ENCODE measurements at places on chromosomes 4 and X.

- DNase-seq: no peak
Observed at GRCh38 chr4:153471698-153472093, 5.5 kb downstream of the TMEM131L start.

DNA sequence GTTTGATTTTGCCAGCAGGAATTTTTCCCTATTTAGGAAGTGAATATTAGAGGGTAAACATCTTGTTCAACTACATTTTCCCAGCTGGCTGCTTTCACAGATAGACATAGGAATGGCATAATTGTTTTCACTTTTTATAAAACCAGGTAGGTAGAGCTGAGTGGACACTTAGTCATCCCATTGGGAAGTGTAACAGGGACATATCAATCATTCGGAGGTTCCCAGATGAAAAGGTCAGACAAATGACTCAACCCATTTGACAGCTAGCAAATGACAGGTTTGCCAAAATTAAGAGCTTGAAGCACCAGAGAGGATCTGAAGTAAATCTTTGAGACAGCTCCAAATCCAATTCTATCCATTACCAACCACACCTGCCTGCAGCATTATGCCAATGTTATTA lies 205.3 kb downstream of the SLC39A8 start:
- no peak for DNase-seq

GRCh38 chr4:8376361-8377102 lies 64.0 kb downstream of the ACOX3 start:
- DNase-seq: no peak

DNA sequence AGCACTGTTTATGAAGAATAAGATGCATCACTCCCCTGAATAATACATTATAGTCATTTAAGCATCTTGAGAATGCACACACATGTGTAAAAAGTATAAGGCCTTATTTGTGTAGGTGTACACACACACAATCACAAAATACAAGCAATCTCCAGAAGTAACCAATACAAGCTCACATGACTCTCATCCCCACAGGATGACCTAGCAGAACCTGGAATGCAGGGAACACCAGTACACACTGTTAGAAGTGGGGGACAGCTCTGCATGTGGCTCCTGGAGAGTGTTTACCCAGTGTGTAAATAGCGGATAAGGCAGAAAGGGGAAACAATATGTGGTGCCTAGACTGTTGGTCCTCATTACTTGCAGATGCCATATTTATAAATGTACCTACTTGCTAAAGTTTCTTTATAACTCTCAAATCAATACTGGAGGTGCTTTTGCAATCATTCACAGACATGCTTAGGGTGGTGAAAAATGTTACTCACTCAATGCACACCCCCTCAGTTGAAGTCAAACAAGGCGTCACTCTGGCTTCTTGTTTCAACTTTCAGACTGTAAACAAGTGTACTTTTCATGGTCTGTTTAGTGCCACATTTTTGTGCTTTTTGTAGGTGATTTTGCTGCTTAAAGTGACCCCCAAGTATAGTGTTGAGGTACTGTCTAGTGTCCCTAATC lies 73.1 kb downstream of the MAGEB17 start:
- no peak for DNase-seq

- DNase-seq: no peak
Observed at GRCh38 chr4:44002368-44002767, 446.2 kb downstream of the KCTD8 start.

GRCh38 chr4:6696611-6697010 lies 2.9 kb downstream of the S100P start:
- DNase-seq: no peak

- no peak for DNase-seq
Observed at GRCh38 chr4:121951521-121952110, at the start of gene TRPC3. TRPC3 (minus strand) TSS chr4:121952060; CDS start chr4:121951680, 380 bp downstream.

- DNase-seq: no peak
Observed at GRCh38 chr4:111433441-111433840, 711.8 kb upstream of the FAM241A start.

- DNase-seq: no peak
Observed at GRCh38 chr4:125727931-125728330, 413.2 kb downstream of the FAT4 start.

- no peak for DNase-seq
Observed at GRCh38 chr4:19659101-19659500, 592.6 kb upstream of the SLIT2 start.

- no peak for DNase-seq
Observed at GRCh38 chrX:150352581-150352980, 10.5 kb upstream of the MAMLD1 start.

GRCh38 chrX:45502396-45502795 lies 301.7 kb upstream of the DIPK2B start:
- no peak for DNase-seq

DNA sequence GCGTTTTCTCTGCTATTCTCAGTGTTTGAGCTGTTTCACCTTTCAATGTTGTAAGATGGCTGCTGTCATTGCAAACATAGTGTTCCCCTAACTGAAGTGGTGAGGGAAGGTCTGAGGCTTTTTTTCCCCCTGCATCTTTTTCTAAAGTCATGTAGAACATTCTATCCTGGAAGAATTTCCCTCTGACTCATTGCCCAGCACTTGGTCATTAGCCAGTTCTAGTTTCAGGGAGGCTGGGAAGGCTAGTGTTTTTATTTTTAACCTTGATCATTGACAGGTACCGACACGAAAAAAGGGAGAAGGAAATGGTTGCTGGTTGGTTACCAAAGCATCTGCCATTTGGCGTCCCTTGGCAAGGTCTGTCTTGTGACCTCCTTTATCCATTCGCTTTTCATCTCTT lies 6.6 kb downstream of the LANCL3 start:
- DNase-seq: no peak

- DNase-seq: no peak
Observed at GRCh38 chr4:87849612-87850011, 16.8 kb downstream of the MEPE start.

DNA sequence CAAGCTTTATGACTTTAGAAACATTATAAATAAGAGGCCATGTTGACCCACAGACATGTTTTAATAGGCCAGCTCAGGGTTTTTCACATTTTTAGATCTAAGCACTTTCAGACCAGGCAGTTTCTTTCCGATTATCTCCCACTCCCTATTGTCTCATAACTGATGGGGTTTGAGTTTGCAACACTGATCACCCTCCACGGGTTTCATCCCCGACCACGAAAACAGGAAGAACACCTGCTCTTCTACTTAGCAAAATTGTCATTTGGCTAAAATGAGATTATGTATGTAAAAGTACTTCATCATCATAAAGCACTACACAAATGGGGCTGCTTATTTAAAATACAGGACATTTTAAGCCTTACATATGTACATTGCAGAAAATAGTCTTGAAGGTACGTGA lies 407.9 kb downstream of the HNRNPD start:
- no peak for DNase-seq

DNA sequence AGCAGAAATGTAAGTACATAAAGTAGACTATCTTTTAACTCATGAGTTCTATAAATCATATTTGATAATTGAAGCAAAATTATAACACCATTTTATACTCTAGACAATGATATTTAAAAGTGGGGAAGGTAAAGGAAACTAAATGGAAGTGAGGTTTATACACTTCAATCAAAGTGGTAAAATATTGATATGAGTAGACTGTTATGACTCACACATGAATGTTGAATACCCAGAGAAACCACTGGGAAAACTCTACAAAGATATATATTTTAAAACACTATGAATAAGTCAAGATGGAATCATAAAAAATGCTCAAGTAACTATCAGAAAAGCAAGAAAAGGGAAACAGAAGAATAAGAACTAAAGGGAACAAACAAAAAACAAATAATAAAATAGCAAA lies 8.4 kb downstream of the VSIG1 start:
- DNase-seq: no peak

GRCh38 chr4:6095897-6096296 lies 77.7 kb upstream of the C4orf50 start:
- no peak for DNase-seq

DNA sequence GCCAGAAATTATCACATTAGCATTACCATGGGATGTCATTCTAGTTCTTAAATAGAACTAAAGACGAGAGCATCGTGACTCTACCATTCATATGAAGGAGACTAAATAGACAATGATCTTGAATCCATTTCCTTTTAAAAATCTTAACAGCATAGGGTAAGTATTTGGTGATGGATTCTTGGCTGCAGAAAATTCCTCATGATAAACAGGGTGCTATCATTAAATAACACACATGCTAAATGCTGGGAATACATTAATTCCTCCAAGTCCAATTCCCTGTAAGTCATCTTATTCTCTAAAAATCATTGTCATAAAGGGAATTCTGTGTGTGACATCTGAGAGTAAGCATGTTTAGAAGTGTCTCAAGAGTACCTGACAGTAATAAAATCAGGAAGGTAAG lies 470.4 kb upstream of the MAGEB2 start:
- DNase-seq: no peak

DNA sequence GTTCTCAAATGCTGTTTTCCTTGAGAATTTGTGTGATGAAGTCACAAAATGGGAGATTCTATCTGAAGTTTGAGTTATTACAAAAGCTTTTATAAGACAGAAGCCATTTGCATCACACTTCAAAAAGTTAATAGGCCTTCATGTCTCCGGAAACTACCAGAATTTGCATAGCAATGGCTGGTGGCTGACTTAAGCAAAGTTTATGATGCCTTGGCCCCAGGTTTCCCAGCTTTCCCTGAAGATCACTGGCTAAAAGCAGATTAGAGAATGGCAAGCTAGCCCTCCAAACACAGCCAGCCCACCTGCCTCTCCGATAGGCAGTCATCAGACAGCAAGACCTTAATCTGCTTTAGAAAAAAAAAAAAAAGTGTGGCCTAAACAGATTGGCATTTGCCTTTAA lies 197.8 kb downstream of the HS3ST1 start:
- DNase-seq: no peak

DNA sequence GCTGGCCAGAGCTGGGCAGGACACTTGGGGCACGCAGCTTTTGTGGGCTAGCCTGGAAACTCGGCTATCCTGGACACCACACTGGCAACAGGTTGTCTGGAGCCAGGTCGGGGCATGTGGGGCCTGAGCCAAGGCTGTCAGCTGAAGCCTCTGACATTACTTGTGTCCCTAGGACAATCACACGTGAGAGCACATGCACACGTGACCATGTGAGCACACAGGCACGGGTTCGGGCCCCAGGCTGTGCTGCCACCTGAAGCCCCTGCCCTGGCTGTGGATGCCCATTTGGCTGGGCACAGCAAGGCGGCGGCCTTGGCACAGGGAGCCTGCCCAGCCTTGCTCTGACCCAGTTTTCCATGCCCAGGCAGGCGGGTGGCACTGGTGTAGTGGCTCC lies 8.7 kb upstream of the FGFR3 start:
- DNase-seq: no peak

- DNase-seq: no peak
Observed at GRCh38 chr4:25001509-25001908, 29.2 kb downstream of the LGI2 start.

- no peak for DNase-seq
Observed at GRCh38 chr4:26858035-26858918, 2.4 kb upstream of the STIM2 start.

GRCh38 chr4:69749771-69750170 lies 10.6 kb downstream of the SULT1B1 start:
- no peak for DNase-seq

DNA sequence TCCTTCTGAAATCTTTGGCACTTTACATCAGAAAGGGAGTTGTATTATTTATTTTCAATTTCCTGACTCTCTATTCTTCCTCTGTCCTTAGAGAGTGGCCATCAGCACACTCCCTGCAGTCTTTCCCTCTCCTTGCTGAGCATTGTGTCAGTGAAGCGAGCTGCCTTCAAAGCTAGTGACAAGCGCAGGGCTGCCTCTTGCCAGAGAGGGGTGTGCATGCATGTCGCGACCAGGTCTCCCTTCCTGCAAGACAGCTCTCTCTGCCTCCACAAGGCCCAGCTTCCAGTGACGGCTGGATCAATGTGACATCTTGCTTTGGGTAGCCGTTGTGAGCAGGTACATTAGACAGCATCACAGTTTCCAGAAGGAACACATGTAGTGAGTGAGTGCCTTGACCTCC lies 810.9 kb upstream of the TENM3 start:
- no peak for DNase-seq

GRCh38 chrX:26922278-26922677 lies 540.9 kb downstream of the PPP4R3C start:
- no peak for DNase-seq

DNA sequence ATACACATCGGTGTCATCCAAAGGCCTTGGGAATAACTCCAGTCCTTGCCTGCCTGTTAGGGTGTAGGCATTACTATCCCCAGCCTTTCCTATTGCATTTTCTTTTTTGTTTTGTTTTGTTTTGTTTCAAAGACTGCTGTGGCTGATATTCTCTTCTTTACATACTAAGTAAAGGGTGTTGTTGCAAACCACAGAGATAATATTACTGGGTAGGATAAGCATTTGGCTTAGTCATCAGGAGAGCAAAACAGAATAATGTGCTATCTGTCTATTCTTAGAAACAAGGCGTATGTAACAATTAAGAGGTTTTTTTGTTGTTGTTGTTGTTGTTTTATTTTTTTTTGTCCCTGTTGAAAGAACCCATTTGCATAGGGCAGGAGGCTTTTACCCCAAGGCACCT lies 41.8 kb downstream of the UGT2B28 start:
- DNase-seq: no peak

DNA sequence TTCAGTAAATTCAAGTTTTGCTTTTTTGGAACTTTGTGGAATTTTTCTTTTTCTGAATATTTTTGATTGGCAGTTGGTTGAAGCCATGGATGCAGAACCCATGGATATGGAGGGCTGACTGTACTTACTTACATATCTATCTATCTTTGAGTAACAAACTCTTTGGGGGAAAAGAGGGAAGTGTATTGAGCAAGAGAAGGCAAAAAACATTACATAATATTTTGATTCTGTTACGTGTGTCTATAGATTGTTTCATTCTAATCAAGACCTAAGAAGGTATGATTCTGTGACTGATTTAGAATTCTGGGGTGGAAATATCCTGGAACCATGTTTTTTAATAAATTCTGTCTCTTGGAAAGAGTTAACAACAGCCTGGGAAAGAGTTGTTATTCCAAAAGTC lies 31.5 kb downstream of the GRSF1 start:
- DNase-seq: no peak

GRCh38 chrX:15512401-15512965 lies 11.9 kb downstream of the BMX start:
- no peak for DNase-seq

DNA sequence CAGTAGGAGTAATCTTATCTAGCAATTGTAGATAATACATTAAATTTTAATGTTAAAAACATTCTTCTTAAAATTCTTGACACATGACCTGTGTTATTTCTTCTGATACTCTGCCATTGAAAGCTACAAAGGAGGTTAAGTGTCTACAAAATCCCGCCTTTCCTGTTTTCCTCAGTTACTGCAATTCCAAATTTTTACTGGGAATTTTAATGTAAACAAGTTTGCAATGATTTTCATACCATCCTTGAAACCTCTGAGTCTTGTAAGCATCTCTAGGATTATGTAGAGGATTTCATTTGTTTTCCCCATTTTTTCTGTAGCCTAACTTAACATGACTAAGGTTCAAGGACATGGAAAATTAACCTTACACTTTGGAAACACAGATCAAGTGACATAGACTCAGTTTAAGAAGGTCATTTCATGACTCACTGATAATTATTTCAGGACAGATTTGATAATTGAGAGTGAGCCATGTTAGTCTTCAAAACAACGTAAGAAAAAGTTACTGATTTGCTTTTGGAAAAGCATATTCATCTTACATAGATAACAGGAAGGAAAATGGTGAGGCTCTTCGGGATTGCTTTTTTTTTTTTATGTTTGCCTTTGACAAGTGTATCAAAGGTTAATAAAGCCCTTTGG lies 39.6 kb upstream of the PDLIM5 start:
- DNase-seq: no peak

GRCh38 chr4:99808260-99808857 lies 8.3 kb upstream of the DAPP1 start:
- no peak for DNase-seq
